GM13976 (cell line): ENCODE measurements at places on chromosomes 6 and 20.
A peak's percentile ranks its signal among the peaks of the same experiment; 100 is the strongest.

DNA sequence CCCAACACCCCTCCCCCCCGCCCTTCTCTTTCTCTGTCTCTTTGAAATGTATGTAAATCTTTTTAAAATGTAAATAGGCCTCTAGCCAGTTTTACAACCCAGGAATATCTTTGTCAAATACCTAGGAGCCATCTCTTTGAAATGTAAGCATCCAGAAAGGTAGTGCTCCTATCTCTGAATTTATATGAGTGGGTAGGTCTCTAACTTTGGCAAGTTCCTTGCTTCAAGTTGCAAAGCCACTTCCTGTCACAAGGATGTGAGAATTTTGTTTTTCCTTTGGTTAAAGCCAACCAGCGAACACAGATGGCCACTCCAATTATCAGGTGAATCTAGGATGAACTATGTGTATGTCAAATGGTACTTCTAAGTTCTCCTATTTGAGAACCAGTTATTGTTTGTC is 6.2 kb upstream of the DEFB132 start:
- DNase-seq = no peak

DNA sequence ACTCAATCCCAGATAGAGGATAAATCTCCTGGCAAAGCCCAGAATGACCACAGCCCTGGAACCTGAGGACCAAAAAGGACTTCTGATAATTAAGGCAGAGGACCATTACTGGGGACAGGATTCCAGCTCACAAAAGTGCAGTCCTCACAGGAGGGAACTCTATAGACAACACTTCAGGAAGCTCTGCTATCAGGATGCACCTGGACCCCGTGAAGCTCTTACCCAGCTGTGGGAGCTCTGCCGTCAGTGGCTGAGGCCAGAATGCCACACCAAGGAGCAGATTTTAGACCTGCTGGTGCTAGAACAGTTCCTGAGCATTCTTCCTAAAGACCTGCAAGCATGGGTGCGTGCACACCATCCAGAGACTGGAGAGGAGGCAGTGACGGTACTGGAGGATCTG is 992 bp downstream of the ZSCAN16 start:
- no peak for DNase-seq

- no peak for DNase-seq
These were observed 7.1 kb upstream of the LOC128125822 start for GRCh38 chr6:63565058-63565726.

GRCh38 chr6:20302702-20303251 is 90.5 kb upstream of the MBOAT1 start:
- DNase-seq = no peak

DNA sequence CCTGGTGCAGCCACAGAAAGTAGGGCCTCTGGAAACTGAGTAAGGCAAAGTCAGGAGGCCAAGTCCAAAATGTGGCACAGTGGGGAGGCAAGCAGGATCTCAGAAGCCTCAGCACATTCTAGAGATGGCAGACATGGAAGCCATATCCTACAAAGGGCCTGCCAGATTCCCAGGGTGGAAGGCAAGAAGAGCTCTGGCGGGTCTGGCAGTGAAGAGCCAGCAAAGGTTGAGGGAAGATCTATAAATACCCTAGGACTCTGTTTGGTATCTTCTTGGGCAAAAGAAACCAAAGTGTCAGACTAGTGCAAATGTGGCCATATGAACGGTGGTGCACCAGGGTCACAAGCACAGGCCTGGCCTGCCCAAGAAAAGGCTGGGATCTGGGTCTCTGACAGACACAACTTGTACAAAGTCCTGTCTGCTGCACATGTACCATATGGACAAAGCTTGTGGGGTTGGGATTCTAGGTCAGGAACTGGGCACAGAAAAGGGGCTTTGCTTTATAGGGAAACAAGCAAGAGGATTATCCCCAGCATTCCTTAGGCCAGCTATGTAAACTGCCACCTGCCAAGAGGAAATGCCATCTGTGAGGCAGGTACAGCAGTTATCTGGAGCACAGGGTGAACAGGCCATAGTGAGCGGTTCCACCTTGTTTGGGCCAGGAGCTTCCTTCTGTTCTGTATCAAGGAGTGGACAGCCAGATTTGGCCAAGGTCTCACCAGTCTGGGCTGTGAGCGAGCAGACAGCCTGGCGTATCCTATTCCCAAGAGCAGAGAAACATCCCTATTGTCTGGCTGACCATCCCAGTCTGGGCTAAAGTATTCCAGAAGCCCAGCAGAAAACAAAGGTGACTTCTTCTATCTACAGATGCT is 36.3 kb upstream of the SLC4A11 start:
- no peak for DNase-seq

DNA sequence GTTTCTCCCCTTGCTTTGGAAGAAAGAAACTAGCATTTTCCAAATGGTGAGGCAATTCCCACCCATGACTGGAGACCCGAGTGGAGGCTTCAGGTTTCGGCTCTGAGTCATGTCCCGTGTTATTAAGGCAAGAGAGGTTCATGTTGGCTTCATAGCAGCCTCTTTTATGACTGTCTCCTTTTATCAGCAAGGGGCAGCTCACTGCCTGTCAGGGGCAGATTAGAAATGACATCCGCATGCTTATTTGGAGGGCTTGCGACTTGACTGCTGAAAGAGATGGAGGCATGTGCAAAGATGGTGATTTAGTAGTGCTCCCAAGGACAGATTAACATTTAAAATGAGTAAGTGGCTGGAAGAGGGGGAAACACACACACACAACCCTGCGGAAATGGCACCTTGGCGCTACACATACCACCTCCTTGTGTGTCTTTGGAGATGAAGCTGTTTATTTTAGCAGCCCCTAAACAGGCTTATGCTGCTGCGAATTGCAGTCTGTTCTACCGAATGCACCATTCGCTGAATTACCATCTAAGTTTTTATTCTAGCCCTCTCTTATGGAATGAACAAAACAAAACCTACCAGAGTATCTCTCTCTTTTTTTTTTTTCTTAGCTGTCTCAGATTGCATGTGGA is 52.1 kb upstream of the VSTM2L start:
- no peak for DNase-seq

DNA sequence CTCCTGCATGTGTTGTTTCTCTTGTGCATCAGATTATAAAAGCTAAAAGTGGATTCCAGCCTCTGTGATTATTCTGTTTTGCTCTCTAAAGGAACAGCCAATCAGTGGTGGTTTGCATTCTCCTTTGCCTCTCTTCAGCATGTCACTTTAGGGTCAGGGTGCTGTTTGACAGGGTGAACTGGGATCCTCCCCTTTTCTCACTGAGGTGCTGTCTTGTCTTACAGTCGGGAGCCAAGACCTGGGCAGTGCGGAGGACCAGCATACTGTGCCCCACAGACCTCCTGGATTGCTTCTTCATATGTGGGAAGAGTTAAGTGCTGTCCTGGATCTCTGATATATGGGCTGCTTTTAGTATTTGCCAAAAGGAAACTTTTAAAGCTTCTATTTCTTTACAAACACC is 15.2 kb upstream of the CST2 start:
- no peak for DNase-seq

- peak; percentile 43 for DNase-seq
These were observed 125.7 kb upstream of the HDAC2 start for GRCh38 chr6:114096561-114097172.

DNA sequence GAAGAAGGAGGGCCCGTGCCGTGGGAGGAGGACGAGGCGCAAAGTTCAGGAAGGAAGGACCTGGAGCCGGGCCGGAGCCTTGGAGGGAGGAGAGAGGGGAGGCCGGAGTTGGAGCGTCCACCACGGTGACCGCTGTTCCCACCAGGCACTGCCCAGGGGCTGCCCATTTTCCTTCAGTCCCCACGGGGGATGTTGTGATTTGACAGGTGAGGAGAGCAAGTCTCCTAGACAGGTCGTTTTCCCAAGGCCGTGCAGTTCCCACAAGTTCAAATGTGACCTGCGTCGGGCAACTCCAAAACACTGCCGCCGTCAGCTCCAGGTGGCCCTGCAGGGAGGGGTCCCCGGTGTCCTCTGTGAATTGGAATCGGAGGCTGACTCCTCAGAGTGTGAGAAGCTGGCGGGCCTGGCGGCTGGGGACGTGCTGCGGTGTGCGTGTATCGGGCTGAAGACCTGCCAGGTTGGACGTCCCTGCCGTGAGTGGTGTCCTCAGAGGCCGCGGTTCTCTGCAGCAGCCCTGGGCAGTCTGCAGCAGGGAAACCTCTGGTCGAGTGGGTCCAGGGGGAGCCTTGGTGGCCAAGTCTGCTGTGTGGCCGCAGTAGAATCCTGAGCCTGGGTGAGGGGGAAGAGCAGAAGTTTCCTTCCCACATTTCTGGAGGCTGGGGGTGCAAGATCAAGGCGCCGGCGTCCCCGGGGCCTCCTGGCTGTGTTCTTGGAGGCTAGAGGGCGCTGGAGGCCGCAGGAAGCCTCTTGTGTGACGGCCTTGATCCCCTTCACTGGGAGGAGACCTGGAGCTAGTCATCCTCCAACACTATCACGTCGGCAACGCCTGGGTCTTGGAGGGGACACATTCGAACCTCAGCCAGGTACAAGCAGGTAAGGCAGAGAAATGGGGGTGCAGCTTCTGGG is 115.1 kb upstream of the FRMD1 start:
- no peak for DNase-seq

DNA sequence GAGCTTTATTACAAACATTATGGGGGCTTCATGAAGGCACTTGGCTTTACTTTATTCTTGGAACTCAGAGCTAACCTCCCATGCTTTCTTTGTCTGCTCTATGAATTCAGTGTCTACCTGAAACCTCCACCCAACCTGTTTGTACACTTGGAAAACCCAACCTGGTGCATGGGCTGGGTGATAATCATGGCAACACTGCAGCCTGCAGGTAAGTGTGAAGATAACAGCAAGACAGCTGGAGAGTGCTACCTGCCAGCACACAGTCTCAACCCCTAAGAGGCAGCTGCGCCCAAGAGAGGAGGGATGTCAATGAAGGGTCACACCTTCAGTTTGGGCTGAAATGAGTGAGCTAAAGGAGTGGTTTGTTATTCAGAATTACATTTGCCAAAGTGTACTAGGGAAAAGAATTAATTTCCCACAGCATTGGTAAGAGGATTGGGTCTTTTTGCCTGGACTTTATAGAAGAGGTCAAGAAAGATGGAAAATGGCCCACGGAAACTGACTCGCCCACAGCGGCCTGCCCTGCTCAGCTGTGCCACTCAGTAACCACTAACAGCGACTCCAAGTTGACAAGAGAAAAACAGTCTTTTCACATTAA is 24.4 kb downstream of the FOXQ1 start:
- DNase-seq = no peak

DNA sequence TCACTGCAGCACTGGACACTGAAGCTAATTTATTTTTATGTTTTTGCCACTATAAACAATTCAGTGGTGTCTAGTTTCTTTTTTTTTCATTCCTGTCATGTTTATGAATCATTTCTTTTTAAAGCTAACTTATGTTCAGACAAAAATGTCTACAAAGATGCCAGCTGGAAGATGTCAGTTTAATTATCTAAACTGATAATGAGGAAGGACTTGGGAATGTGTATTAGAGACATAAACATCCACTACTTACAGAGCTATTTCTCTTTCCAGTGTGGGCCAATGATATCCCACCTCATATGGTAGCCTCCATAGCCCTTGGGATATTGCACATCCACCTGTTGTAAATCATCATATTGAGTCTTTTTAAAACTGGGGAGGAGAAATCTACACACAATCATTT is 132.1 kb upstream of the FAM184A start:
- DNase-seq = no peak

DNA sequence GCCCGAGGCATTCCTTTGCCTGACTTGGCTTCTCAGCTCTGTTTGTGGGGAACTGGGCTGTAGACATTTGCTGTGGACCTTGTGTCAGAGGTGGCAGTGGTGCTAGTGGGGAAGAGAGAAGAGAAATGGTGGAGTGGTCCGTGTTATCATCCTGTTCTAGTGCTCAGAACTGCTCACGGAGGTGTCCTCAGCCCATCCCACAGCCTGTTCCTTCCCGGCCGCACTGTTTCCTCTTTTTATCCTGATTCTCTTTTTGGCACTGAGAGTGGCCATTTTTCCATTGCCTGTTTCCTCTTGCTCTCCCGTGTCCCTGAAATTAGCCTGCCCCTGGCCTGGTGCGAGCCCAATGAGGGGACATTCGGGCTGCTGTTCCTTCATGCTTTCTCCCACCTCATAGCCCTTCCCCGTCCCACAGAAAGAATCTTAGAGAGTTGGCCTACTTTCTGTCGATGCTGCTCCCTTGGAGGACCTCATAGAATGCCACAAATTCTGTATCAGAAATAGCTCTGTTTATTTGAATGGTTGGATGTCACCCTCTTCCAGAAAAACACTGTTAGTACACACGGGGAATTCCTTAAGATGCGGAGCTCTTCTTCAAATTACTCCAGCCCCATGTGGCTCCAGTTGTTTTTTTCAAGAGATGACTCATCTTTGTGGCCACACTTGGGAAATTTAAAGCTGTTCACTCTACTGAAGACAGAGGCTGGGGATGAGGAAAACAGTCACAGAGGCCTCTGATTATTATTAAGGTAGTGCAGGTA is 26.1 kb downstream of the FARS2 start:
- no peak for DNase-seq

DNA sequence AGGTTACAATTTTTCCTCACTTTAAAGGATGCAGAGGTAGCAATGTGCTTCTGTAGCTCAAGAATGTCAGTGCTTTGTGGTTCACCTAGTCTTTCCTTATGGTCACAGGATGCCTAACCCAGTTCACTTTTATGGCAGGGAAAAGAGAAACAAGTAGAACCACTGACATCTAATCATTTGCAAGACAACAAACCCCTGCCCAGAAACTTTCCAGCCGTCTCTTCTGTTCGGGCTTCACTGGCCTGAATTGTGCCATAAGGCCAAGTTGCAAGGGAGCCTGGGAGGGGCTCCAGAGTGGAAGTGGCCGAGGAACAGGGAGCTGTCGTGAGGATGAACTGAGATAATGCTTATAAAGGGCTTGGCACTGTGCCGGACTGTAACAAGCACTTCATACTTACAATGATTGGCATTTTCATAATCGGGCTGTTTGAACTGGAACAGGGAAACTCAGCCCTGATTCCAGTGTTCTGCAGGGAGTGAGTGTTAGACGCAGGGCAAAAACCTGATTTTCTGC is 212.6 kb downstream of the BCAS1 start:
- DNase-seq = no peak

DNA sequence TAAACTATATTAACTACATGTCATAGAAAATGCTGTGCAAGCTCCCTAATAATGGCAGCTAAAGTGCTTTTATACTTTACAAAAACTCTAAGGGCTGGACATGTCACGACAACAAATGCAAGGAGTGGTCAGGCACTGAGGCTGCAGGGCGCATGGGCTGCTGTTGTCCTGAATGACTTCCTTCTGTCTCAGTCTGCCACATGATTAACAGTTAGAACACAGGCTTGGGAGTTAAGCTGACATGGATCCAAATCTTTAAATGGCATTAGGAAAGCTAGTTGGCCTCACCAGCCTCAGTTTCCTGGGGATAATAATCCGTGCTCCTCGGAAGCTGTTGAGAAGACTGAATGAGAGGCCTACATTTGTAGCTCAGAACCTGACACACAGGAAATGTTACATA is 57.4 kb downstream of the PREP start:
- DNase-seq = no peak

DNA sequence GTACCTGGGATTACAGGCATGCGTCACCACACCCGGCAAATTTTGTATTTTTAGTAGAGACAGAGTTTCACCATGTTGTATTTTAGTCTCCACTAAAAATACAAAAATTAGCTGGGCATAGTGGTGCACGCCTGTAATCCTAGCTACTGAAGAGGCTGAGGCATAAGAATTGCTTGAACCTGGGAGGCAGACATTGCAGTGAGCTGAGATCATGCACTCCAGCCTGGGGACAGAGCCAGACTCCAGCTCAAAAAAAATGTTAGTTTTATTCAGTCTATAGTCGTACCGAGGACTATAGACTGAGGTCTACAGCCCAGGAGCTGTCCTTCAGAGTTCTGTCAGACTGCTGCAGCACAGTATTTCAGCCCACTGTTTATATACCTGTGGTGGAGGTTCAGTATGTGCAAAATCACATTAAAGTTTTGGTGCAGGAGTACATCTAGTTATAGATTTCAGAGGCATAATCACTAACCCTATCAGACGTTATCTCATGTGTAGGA is 3.6 kb upstream of the CASP8AP2 start:
- DNase-seq = no peak
